ENCODE measurements at places on chromosomes 2 and 18. TPM values are rescaled to one million over a fixed set of nuclear protein-coding genes. Genes with fewer than 3 reads are reported as not detected.

DNA sequence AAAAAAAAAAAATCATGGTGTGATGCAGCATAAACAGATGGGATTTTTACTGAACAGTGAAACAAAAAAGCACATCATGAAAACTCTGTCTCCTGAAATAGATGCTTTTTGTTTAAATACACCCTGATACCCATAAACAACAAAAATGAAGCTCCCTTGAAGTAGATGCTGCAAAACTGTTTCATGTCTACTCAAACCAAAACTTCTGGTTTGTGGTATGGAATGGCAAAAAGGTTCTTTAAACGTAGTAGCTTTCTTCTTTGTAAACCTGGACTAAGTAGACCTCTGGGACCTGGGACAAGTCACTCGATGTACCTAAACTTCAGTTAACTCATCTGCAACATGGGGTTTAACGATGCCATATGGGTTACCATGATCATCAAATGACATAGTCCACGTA is 64.4 kb upstream of the RAPH1 start:
- no peak overlapping the region for H3K4me3 ChIP-seq
- no peak overlapping the region for H3K27ac ChIP-seq
- no peaks in the 10 kb centered on the region for H3K27me3 ChIP-seq
- no peak for DNase-seq
- H3K36me3 ChIP-seq: no peaks in the 10 kb centered on the region
- peaks cover 14% of the 10 kb centered on the region for H3K4me1 ChIP-seq

GRCh38 chr18:63142594-63143225 is 176.9 kb downstream of the BCL2 start:
- no peaks in the 10 kb centered on the region for H3K4me1 ChIP-seq
- no peak overlapping the region for H3K4me3 ChIP-seq
- H3K27me3 ChIP-seq: no peaks in the 10 kb centered on the region
- H3K27ac ChIP-seq: no peak overlapping the region
- no peak for DNase-seq
- H3K36me3 ChIP-seq: no peaks in the 10 kb centered on the region

DNA sequence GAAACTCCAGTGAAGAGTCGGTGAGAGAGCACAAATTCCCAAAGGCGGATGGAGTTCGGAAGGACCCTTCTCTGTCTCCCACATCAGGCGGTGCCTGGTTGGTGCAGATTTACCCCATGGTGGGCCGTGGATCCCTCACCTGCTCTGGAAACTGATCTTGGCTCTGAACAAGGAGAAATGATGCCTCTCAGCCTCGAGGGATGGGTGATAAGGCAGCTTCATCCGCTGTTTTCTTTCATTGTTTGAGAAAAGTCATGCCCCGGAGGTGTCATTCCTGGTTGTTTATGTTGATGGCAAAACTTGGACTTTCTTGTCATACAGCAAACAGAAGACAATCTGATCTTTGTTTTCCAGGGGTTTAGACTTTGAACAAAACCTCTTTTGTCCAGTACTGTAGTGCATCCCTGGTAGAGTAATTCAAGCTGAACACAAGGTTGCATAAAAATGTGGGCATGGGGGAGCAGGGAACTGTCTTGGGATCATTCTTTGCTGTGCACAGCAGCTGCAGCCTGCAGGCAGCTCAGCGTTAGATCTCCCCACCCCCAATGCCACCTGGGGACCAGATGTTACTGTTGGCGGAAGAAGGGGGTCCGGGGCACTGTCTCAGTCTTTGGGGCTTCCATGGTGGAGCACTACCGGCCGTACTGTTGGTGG is 81.3 kb downstream of the NFATC1 start:
- no peak overlapping the region for H3K27ac ChIP-seq
- DNase-seq: no peak
- no peak overlapping the region for H3K4me3 ChIP-seq
- H3K36me3 ChIP-seq: no peaks in the 10 kb centered on the region
- no peaks in the 10 kb centered on the region for H3K27me3 ChIP-seq

TMEM169 gene
- 0.84 TPM for total RNA-seq

DCDC2C gene
- total RNA-seq: not detected

LIPG gene
- 2.2 TPM for total RNA-seq

RAD51AP2 gene
- not detected for total RNA-seq

ACAA2 gene
- total RNA-seq: 144 TPM

LIMS4 gene
- 2.7 TPM for total RNA-seq

Measured in SJSA1 (cell line).